ENCODE measurements at places on chromosomes 13 and 19.

DNA sequence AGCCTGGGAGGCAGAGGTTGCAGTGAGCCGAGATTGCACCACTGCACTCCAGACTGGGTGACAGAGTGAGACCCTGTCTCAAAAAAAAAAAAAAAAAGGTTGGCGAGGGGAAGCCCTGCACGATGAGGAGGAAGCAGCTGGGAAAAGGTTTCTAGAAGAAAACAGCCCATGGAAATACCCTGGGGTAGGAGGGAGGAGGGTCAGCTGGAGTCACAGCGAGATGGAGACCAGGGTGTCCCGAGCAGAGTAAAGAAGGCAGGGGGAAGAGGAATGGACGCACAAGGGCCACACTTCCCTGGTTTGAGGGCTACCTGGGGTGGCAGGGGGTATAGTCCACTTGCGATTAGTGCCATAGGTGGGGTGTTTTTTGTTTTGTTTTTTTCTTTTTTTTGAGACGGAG is 6.4 kb downstream of the KANK3 start:
- no peak for DNase-seq

GRCh38 chr19:28981518-28981917 is 231.4 kb downstream of the UQCRFS1 start:
- no peak for DNase-seq

DNA sequence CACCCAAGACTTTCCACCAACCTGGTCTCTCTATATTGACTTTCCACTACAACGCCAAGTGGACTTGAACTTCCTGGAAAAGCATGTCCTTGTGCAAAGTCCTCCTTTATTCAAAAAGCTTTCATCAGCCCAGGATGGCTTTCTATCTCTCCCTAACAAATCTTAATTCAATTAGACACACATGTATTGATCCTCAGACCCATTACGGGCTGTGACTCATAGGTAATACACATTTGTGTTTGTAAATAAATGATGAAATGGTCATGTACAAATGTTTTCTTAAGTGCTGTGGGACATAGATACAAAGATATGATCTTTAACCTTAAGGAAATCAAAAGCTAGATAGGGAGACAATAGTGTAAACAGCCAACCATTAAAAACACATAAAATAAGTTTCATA is 1189.7 kb downstream of the EFNB2 start:
- DNase-seq: no peak

- DNase-seq: no peak
Measured at GRCh38 chr13:65613004-65613403, 1617.1 kb downstream of the PCDH9 start.

DNA sequence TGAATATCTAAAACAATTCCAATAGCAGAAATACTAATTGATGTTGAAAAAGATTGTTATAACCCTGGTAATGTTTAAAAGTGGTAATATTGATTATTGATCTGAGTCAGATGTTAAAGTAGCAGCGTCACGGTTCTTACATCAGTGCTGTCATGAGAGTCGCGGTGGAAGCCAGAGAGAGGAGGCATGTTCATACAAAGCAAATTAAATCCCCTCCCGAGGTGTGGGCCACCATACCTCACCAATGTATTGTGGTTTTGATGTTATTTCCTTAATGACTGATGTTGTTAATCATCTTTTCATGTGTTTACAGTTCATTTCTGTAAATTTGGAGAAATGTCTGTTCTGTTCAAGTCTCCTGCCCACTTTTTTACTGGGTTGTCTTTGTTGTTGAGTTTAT is 11.2 kb downstream of the ZNF317 start:
- DNase-seq: no peak

- no peak for DNase-seq
Measured at GRCh38 chr19:2047076-2047448, 4.0 kb downstream of the MKNK2 start.

DNA sequence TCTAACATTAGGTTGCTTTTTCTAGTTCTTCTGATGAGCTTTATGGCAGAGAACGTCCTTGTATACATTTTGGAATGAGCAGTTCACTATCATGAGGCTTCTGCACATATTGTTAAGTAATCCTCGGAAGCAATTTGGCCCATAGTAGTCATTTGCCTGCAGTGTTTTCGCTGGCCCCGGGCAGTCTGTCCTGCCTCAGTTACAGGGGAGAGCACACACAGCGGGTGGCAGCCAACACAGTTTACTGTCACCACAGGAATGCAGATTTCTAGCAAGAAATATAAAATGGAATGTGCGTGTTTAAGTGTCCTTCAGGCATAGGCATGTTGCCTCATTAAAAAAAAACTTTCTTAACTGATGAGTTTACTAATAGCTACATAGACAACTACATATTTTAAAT is 71.5 kb upstream of the GJB6 start:
- no peak for DNase-seq

DNA sequence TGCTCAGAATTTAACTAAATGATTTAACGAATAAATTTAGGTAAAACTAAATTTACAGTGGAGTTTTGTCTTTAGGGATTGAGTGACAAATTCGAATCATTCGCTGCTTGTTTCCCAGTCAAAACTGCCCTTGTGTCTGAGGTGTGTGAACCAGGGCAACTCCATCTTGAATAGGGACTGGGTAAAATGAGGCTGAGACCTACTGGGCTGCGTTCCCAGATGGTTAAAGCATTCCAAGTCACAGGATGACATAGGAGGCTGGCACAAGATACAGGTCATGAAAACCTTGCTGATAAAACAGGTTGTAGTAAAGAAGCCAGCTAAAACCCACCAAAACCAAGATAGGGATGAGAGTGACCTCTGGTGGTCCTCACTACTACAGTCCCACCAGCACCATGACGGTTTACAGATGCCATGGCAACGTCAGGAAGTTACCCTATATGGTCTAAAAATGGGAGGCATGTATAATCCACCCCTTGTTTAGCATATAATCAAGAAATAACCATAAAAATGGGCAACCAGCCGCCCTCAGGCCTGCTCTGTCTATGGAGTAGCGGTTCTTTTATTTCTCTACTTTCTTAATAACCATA is 10.2 kb upstream of the ANKRD10 start:
- peak; percentile 40 for DNase-seq

- no peak for DNase-seq
Measured at GRCh38 chr13:29254626-29255370, 340.7 kb downstream of the SLC7A1 start.

GRCh38 chr13:94217370-94217769 is 262.1 kb downstream of the DCT start:
- DNase-seq: no peak

DNA sequence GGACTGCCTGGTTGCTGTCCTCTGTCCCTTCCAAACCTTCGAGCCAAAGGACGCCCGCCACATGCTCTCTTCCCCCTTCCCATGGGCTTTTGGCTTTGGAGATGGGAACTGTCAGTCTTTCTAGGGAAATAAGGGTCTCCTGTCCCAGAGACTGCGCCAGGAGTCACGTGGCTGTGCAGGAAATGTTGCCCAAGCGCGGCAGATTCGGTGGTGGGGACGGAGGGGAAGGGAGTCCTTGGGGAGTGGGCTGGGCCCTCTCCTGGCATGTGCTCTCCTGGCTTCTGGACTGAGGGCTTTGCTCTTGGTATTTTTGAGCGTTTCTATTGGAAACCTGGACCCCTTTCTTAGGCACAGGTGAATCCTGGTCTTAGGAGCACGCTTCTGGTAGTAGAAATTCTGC is 103.2 kb downstream of the KDM4B start:
- no peak for DNase-seq

- no peak for DNase-seq
Measured at GRCh38 chr13:28584873-28585381, 74.0 kb upstream of the POMP start.

- no peak for DNase-seq
Measured at GRCh38 chr19:55588738-55589137, 8.1 kb upstream of the ZNF579 start.

GRCh38 chr13:104485571-104485970 is 1419.4 kb upstream of the SLC10A2 start:
- DNase-seq: no peak

DNA sequence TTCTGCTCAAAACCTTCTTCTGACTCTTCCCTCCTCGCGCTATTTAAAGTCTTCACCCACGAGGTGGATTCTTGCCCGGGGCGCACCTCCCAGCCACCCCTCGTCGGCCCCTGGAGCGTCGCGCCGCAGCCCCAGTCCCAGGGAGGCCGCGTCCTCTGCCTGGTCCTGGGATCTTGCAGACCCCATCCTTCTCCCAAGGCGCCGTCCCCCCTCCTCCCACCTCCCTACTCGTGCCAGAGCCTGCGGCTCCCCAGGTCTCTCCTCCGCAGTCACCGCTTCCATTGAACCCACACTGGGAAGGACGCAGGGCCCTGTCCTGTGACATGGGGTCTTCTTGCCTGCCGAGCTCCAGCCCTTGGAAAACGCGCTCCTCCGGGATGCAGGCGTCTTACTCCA is 486 bp downstream of the ZNF808 start:
- DNase-seq: no peak

DNA sequence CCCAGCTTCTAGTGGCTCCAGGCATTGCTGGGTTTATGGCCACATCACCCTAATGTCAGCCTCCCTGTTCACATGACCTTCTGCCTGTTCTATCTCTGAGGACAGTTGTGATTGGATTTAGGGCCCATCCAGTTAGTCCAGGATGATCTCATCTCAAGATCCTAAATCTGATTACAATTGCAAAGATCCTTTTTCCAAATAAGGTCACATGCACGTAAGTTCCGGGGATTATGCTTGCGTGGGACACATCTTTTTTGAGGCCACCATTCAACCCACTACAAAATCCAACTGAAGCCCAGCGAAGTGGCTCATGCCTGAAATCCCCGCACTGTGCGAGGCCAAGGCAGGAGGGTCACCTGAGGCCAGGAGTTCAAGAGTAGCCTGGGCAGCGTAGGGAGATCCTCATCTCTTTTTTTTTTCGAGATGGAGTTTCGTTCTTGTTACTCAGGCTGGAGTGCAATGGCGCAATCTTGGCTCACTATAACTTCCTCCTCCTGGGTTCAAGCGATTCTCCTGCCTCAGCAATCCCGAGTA is 12.3 kb downstream of the PLD3 start:
- DNase-seq: no peak

- no peak for DNase-seq
Measured at GRCh38 chr19:29658221-29658991, 6.9 kb upstream of the PLEKHF1 start.

- no peak for DNase-seq
Measured at GRCh38 chr19:8083141-8083540, 30.6 kb downstream of the CCL25 start.

DNA sequence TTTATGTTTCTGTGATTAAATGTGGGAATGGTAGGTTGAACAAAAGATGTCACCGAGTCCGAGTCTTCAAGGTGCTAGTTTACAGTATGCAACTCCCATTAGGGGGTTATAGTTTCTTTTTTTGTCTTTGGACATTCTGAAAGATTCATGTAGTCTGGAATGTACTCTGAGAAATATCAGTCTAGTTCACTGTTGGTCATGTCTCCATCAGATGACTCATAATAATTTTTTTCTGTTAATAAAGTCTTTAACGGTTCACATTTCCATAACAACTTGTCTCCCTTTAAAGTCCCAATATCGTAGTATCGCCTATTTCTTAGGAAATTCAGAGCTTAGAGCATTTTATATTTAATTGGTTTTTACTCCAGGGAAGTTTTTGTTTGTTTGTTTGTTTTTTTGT is 13.5 kb upstream of the ESD start:
- DNase-seq: no peak

DNA sequence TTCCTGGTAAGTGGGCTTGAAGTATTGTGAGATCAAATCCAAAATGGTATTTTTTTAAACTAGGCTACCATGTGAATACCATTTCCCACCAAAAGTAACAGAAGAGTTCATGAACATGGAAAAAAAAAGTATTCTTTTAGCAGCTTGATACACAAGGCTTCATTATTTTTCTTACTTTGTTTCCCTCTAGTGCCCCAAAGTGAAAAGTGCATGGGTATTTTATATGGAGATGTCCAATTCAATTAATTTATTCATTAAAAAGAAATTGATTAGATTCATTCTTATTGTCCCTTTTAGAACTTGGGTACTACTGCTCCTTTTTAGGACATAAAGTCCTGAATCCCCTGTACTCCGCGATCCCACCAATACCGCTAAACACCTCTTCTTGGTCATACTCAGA is 28.6 kb upstream of the SCEL start:
- DNase-seq: peak; percentile 62

DNA sequence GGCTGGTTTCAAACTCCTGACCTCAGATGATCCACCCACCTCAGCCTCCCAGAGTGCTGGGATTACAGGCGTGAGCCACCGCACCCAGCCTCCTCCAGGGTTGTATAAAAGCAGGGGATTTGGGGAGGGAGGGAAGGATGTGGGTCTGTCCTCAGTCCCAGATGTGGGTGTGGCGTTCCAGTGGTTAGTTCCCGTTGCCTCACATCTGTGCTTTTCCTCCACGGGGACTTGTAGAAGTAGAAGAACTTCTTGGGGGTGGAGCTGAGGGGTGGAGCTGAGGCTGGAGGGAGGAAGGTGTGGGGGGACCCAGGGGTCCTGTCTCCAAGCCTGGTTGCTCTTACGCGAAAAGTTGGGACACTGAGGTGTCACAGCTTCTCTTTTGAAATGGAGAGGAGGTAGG is 514 bp upstream of the MCEMP1 start:
- DNase-seq: peak; percentile 76

- DNase-seq: no peak
Measured at GRCh38 chr13:113625965-113626721, 31.9 kb downstream of the ATP4B start.

DNA sequence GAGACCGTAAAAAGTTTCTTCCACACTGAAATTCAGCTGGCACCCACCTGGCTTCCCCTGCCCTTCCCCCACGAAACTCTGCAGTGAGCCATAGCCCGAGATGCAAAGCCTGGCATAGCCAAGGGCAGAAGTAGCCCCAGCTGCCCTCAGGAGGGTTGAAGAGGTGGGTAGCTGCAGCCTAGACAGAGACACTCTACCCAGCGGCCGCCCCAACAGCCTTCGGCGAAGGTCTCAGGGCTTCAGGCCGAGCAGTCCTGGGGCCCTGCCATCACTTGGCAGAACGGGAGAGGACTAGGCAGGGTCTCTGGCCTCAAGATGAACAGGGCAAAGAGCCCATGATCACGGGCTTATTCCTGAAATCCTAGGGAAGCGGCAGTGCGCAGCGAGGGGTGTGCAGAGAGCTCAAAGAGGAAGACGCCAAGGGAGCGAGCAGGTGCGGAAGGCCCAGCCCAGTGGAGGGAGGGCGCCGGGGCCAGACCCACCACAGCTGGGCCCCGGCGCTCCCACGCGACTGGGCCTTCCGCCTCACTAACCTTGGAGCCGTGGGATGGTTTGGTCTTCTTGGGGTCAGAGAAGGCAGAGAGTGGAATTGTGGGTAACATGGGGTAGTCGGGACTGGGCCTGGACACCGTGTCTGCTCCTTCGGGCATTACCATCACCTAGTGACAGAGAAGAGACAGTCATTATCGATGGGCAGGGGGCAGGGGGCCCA is 53.2 kb downstream of the MLLT1 start:
- DNase-seq: no peak

- DNase-seq: peak; percentile 40
Measured at GRCh38 chr13:43170506-43170905, 147.1 kb downstream of the DNAJC15 start.

DNA sequence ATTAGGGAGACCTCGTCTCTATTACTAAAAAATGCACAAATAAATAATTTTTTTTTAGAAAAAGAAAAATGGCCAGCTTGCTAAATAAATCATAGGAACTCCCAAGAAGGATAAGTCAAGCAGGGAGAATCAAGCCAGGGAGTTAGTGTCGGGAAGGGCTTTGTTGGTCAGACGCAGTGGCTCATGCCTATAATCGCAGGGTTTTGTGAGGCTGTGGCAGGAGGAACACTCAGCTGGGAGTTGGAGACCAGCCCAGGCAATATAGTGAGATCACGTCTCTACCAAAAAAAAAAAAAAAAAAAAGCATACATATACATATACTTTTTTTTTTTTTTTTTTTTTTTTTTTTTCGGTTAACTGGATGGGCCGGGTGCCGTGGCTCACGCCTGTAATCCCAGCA is 9.0 kb downstream of the NACC1 start:
- DNase-seq: no peak

- DNase-seq: no peak
Measured at GRCh38 chr13:38879278-38879677, 111.4 kb downstream of the STOML3 start.
